ENCODE measurements at places on chromosomes 5 and 9. TPM values are rescaled to one million over a fixed set of nuclear protein-coding genes. Genes with fewer than 3 reads are reported as not detected.

DNA sequence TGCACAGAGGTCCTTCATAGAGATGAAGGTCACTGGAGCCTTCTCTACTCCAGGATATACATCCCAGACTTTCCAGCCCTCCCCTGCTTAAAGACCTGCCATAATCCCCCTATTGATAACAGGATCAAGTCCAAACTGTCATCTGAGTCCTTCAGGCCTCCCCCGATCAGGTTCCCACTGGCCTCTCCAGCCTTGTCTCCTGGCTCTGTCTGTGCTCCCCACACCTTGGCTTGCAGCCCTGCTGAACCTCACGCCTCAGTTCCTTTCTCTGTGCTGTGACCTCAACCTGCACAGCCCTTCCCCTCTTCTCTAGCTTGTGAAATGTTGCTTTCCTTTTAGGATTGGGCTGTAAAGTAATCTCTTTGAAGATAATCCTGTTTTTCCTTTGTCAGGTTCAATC, 2.5 kb upstream of the HRH2 start:
- no peak for DNase-seq

GRCh38 chr9:132283165-132283564, 71.6 kb downstream of the SETX start:
- DNase-seq, result no peak

- DNase-seq, result peak; percentile 7
Measured at GRCh38 chr9:2889023-2889422, 45.1 kb upstream of the PUM3 start.

DNA sequence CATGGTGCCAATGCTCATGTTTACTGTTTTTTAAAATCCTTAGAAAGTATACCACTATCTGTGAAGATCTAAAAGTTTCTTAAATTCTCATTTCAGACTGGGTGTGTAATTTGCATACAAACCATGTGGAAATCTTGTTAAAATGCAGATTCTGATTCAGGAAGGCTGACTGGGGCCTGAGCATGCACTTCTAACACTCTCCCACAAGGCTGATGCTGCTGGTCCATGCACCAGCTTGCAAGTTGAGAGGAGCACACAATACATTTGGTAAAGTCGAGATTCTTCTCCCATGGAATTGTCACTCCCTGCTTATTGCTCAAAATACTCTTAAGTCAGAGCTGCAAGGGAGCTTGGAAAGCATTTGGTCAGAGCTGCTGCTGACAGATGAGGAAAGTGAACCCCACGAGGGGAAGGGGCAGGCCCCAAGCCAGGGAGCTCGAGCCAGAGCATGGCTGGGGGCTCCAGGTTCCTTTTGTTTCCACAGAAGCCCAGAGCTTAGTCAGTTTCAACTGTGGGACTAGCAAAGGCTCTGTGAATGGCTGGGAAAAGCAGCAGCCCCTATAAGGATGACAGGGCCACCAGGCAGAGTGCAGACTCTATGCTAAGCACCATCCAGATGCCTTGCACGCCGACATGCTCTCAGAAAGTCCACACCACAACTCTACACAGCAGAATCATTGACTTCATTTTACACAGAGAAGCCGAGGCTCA, 93.5 kb upstream of the HAND1 start:
- DNase-seq, result no peak

GRCh38 chr5:6090079-6090654, 288.2 kb downstream of the MED10 start:
- DNase-seq, result no peak

DNA sequence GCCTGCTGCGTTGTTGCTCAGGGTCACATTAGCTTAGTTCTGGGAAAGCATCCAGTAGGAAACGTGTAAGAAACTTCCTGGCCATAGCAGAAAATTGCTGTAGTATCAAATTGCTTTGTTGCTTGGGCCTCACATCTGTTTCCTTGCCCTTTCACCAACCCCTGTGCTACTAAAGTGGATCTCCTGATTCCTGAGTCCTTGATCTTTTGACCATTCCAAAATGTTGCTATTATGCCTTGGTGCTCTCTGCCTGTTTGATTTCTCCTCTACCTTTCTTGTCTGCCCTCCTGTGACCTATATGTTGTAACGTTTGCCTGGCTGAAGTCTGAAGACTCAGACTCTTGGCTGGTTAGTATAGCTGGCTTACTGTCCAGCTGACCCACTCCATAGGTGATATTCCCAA, 350.5 kb downstream of the ADGRV1 start:
- peak; percentile 63 for DNase-seq

- no peak for DNase-seq
Measured at GRCh38 chr9:87564111-87564510, 66.4 kb downstream of the DAPK1 start.

- DNase-seq, result no peak
Measured at GRCh38 chr5:122673343-122673742, 101.5 kb upstream of the SNX2 start.

DNA sequence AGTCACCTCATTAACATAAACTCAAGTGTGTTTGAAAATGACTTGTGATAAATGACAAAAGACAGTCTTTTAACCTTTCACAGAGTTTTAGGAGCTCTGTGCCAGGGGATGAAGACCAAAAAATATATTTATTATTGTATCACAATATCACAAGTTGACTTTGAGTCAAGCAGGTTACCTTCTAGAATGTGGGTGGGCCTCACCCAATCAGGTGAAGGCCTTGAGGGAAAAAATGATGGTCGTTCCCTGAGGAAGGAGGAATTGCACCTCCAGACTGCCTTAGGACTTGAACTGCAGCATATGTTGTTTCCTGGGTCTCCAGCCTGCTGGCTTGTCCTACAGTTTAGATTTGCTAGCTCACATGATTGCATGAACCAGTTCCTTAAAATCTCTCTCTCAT, 41.6 kb upstream of the PANK3 start:
- DNase-seq, result no peak

DNA sequence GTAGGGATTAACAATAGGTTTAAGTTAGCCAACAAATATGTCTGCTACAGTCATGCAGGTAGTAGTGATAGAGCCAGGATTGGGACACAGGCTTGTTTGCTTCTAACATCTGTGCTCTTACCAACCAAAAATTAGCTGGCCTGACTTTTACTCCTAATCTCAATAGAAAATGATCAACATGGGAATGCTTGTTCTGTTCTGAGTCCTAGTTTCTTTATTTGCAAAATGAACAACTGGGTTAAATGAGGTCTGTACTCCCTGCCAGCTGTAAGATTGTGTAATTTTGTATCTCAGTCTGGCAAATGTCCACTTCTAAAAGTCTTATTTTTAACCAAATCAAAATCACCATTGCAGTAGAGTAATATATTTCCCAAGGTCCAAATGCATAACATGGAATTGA, 216.8 kb downstream of the NMUR2 start:
- no peak for DNase-seq

DNA sequence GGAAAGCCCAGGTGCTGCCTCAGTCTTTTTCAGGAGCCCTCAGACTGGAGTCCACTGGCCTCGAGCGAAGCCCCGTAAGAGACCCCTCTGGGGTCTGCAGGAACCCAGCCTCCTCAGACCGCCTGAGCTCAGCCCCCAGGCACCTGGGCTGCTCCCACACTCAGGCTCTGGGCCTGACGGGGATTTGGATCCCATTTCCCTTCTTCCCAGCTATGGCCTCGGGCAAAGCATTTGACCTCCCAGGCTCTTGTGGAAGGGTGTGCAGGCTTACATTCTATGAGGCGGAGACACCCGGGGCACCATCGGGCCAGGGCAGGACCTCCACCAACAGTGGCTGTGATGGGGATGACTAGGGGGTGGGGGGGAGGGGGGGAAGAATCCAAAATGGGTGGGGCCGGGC, 4.5 kb downstream of the AGPAT2 start:
- no peak for DNase-seq

DNA sequence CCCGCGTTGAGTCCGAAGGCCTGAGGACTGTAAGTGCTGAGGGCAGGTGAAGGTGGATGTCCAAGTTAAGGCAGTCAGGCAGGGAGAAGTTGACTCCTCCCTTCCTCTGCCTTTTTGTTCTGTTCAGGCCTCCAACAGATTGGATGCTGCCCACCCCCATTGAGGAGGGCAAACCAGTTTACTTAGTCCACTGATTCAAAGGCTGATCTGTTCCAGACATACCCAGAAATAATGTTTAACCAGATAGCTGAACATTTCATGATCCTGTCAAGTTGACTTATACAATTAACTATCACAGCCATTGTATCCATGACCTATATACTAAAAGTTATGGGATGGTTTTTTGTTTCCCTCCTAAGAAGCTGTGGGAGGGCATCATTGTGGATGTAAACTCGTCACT, 8.3 kb upstream of the TEX48 start:
- no peak for DNase-seq

DNA sequence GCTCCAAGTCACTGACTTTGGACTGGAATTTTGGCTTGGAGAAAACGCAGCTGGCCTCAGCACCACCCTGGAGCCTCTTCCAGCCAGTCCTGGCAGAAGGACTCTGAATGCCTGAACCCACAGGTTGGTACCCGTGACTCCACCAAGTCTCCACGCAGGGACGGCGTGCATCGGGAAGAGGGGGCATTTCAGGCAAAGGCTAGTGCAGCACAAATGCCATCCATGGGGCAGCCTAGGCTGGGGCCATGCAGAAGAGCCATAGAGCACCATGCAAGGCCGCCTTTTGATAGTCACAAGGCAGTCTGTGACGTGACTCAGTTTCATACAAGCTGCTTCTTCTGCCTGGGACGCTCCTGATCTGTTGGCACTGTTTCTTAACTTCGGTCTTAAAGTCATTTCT, 28.0 kb downstream of the GDNF start:
- DNase-seq, result no peak

DNA sequence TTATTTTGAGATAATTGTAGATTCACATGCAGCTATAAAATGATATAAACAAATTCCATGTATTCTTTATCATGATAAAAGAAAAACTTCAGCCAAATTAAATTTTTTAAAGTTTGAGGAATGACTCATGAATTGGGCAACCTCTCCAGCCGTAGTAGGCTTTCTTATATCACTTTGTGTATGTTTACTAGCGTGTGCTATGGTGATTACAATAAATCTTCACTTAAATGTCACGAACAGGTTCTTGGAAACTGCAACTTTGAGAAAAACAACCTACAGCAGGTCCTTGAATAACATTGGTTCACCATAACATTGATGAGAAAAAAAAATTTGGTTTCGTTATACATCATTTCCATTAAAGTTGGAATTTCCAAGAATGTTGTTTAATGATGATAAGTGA, 730.9 kb upstream of the TYRP1 start:
- DNase-seq, result no peak

- peak; percentile 57 for DNase-seq
Measured at GRCh38 chr5:9207817-9208418, 338.0 kb downstream of the SEMA5A start.

DNA sequence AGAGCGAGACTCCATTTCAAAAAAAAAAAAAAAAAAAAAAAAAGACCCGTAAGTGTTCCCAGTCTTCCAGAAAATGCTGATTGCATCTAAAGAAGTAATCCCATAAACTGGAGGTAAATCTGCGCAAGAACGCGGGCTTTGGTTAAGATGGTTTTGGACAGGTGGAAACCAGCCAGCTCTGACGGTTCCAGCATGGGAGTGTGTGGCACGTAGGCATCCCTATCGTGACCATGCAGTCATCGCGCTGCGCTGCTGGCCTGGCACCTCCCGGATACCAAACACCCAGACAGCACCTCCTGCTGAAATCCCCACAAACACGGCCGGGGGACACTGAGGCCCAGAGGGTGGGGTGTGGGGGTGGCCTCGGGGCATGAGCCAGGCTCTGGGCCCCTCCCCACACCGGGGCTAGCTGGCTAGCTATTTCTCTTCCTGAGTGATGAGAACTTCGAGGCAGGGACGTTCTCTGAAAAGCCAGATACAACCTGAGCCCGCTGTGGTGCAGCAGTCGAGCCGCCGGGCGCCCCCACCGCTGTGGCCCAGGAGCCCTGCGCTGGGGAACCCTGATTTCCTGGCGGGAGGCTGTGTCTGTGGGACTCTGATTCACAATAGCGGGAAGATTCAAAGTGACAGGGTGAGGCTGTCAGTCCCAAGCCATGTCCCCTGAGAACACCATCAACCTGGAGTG, 32.2 kb upstream of the NOTCH1 start:
- no peak for DNase-seq

DNA sequence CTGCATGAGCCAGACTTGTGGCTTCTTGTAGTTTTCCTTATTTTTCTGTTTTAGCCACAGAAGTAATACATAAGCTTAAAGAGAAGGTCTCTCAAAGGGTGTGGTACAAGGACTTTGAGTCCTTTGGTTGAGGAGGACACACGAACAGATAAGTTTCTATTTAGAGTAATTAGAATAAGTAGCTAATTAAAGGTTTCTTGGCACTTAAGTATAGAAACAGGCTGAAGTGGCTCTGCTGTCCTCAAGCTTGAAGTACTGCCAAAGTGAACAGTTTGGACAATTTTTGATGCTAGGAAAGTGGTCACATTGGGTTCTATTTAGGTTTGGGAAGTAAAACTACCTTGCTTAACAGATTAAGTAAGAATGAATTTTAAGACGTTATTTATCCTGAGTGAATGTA, 278.3 kb upstream of the MPDZ start:
- no peak for DNase-seq

DNA sequence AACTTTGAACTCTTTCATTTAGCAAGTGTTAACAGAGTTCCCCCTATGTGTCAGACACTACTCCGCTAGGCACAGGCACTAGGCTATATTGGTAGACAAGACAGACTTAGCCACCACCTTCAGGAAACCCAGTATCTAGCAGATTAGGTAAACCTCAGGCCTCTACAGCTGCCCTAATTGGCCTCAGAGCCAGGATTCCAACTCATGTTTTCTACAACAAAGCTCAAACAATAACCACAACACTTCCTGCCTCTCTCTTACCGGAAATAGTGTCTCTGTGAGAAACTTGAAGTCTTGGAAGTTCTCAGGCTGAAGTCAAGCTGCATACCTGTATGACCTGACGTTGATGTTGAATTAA, 116.6 kb upstream of the SLC44A1 start:
- DNase-seq, result peak; percentile 58

- no peak for DNase-seq
Measured at GRCh38 chr5:33905381-33905780, 13.6 kb upstream of the ADAMTS12 start.

- no peak for DNase-seq
Measured at GRCh38 chr9:133754688-133755227, 16.6 kb upstream of the SARDH start.

GRCh38 chr5:17189381-17190036, 27.9 kb upstream of the BASP1 start:
- DNase-seq, result peak; percentile 77

GRCh38 chr5:153135411-153135810, 355.1 kb upstream of the GRIA1 start:
- peak; percentile 69 for DNase-seq

GRCh38 chr9:36143245-36143641, 6.7 kb downstream of the GLIPR2 start:
- no peak for DNase-seq

- DNase-seq, result no peak
Measured at GRCh38 chr9:15386465-15386864, 36.2 kb upstream of the SNAPC3 start.

The IQGAP2 gene
- total RNA-seq, result 0.17 TPM

The PCDHA9 gene
- total RNA-seq, result not detected

The CNTLN gene
- total RNA-seq, result 15.1 TPM

The QSOX2 gene
- total RNA-seq, result 20.9 TPM

The FABP6 gene
- not detected for total RNA-seq

The PROP1 gene
- total RNA-seq, result not detected

The RACK1 gene
- total RNA-seq, result 2,805 TPM

The SLCO6A1 gene
- total RNA-seq, result not detected

The LEAP2 gene
- 0.77 TPM for total RNA-seq

The ZBED3 gene
- 0.19 TPM for total RNA-seq

The SPATA31A6 gene
- total RNA-seq, result not detected

The DOCK8 gene
- total RNA-seq, result not detected

The CFAP157 gene
- not detected for total RNA-seq

All from LHCN-M2 (cell line).